Daoy (cell line): ENCODE measurements at places on chromosomes 16 and 17. TPM values are rescaled to one million over a fixed set of nuclear protein-coding genes. Genes with fewer than 3 reads are reported as not detected.

- DNase-seq = no peak
These were observed 3.2 kb downstream of the DPEP1 start for GRCh38 chr16:89616623-89617022.

GRCh38 chr17:71869841-71870545 is 250.8 kb upstream of the SOX9 start:
- no peak for DNase-seq

DNA sequence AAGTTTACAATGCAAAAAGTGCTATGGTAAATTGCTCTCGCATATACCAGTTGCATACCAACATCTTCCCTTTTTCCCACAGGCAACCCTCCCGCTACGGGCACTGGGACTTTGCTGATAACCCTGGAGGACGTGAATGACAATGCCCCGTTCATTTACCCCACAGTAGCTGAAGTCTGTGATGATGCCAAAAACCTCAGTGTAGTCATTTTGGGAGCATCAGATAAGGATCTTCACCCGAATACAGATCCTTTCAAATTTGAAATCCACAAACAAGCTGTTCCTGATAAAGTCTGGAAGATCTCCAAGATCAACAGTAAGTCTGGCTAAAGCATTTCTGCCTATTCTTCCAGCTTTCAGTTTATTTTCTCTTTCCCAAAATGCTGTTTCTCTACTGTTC is 27.9 kb upstream of the HSBP1 start:
- peak; percentile 15 for DNase-seq

DNA sequence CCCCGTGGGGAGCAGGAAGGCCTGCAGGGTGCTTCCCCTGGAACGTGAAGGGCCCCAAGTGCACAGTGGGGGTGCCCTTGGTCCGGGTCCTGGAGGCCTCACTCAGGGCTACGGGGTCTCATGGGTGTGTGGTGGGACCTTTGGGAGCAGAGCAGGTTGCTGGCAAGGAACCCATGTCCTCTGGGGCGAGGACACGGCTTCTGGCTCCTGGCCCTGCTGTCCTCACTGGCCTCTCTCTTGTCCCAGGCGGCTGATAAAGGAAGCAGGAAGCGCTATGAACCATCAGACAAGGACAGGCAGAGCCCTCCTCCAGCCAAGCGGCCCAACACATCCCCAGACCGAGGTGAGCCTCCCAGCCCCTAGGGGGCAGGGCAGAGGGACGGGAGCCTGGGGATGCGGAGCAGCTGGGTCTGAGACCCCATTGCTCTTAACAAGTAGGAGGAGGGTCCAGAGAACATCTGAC is 9.8 kb upstream of the IL17C start:
- DNase-seq = no peak

- DNase-seq = peak; percentile 29
These were observed 211.2 kb downstream of the RPTOR start for GRCh38 chr17:80755650-80756405.

Gene ZDHHC7
- total RNA-seq = 27.7 and 34.4 TPM in 2 replicates

DNA sequence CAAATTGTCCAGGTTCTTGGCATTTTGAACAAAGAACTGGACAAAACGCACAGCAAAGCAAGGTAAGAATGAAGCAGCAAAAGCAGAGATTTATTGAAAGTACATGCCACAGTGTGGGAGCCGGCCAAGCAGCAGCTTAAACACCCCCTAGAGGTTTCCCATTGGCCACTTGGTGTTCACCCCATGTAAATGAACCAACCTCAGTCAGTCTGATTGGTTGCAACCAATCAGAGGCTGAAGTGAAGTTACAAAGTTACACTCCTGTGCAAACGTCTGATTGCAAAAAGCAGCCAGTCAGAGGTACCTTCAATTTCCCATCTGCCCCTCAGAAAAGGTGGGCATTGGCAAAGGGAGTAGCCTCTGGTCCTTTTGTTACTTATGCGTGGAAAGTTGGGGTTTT is 8.8 kb upstream of the ZNF263 start:
- DNase-seq = peak; percentile 23

GRCh38 chr16:1870365-1871082 is 1.4 kb downstream of the MEIOB start:
- peak; percentile 76 for DNase-seq

GRCh38 chr17:72569148-72569946 is 448.5 kb downstream of the SOX9 start:
- no peak for DNase-seq

DNA sequence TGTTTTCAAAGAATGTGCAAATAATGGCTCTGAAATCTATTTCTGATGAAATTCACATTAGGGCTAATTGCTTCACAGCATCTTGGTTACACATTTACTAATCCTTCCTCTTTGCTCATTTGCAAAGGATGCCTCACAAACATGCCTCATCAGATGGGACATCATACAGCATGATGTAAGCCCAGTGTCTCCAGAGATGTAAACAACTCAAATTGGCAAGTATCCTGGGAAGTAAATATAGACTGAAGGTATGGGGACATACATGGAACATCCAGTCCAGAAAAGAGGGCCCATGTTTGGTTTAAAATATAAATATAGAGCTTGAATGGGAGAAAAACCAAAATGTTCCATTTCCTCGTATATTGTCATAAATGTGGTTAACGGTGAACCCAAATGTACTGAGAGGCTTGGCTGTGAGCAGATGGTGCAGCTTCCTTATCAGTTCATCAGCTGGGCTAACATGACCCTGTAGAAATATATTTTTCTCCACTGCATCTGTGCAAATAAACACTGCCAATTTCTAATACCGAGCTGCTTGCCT is 142.9 kb upstream of the NUDT7 start:
- no peak for DNase-seq
